ENCODE measurements at places on chromosomes 16 and 17. TPM values are rescaled to one million over a fixed set of nuclear protein-coding genes. Genes with fewer than 3 reads are reported as not detected.

Gene FOXL1
- total RNA-seq = 2.6 TPM

Gene MARVELD3
- 0.24 TPM for total RNA-seq

Gene ZNF778
- total RNA-seq = 8.3 TPM

Gene SBK1
- total RNA-seq = 0.32 TPM

Gene PABPN1L
- not detected for total RNA-seq

Gene TMEM238L
- total RNA-seq = not detected

Gene BTBD17
- total RNA-seq = not detected

Gene C16orf92
- not detected for total RNA-seq

Gene RHOT1
- 23.6 TPM for total RNA-seq

Gene C16orf95
- total RNA-seq = 4.8 TPM

Gene TMEM204
- total RNA-seq = not detected

Gene HBZ
- total RNA-seq = 0.23 TPM

Gene BAIAP3
- total RNA-seq = 1.6 TPM

Gene KRTAP4-5
- not detected for total RNA-seq

Gene TTLL6
- total RNA-seq = 0.55 TPM

Gene SPATA32
- 0.17 TPM for total RNA-seq

Gene RAB11FIP4
- 1.7 TPM for total RNA-seq

All from A549 treated with Hydrocortisone at 1 μM for 4 hours (cell line).